HS-5 (cell line): ENCODE measurements at places on chromosomes 13 and 19.

DNA sequence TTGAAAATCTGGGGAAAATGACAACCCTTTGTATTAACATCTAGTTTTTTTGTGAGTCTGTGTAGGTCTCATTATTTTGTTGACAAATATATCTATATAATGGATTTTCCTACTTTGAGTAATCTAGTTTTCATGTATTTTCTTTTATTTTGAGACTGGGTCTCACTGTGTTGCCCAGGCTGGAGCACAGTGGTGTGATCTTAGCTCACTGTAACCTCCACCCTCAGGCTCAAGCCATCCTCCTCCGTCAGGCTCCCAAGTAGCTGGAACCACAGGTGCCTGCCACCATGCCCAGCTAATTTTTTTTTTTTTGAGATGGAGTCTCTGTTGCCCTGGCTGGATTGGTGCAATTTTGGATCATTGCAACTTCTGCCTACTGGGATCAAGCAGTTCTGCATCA is 9.2 kb downstream of the ZNF525 start:
- no peak for DNase-seq

GRCh38 chr13:100394005-100394695 is 194.4 kb downstream of the GGACT start:
- peak; percentile 33 for DNase-seq

DNA sequence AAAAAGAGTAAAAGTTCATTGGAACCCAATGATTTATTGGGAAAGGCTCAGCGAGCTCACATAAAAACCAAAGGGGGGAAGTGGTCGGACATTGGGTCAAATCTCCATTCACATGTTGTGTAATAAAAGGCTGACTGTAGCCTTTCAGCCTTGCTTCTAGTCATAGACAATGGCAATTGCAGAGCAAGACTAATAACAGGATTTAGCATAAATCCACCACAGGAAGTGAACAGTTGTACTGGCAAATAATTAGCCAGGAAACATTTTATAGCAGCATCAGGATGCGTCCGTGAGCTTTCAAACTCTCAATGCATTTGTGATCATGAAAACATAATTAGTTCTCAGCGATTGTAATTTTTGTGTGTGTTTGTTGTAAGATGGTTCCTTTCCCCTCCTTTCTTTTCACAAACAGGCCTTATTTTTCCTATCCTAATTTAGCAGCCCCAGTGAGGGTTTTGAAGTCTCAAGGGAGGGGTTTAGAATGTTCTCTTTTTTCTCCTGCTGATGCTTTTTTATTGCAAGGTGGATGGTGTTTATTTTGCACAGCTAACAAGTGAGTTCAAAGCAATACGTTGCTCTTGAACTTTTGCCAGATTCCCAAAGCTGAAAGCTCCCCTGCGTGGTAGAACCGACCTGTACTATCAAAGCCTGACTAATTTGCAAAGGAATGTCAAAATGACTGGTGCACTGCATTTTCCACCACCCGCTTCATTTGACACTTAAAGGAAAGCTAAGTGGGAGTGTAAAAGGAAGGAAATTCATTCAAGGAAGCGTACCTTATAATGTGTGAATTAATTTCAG is 105.6 kb downstream of the SPRY2 start:
- DNase-seq, result no peak

DNA sequence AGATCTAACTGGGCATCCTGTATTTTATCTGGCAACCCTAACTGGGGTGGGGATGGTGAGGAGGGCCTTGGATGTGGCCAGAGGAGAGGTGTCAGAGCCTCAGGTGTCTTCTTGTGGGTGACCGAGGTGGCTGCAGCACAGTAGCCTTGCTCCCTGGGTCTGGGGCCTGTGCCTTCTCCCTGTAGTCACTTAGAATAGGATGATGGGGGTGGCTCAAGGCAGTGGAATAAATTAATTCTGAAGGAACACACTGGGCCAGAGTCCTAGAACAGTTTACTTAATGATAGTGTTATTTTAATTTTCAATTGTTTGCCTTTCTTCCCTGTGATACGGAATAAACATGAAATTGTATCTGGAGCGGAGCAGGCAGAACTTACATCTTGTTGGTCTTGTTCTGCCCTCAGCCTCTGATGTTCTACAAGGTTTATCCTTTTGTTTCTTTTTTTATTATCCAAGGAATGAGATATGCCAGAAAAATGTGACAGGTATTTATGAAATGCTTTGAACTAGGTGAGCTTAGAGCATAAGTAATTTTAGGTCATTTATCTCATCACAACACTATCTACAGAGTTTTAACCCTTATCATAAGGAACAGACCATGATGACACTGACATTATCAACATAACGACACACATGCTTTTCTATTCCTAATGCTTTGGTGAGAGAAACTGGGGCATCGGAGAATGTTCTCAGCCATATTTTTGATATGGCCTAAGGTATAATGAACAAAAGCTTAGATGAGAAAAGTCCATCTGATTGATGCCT is 51.4 kb downstream of the LRCH1 start:
- DNase-seq, result no peak

DNA sequence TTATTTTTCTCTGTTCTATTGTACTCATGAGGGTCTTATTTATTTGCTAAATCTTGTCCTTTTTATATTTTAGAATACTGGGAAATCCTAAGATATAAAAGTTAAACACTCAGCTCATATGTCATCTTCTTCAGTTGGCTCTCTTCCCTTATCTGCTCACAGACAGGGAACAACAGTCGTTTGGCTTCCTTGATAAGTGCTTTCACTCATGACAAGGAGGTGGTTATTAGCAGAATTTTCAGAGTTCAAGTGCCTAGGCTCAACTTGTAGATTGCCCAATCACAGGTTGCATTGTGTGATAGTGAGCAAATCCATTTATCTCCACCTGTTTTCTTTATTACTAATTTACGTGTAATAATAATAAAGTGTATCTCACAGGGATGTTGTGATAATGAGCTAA is 620.3 kb upstream of the PCDH20 start:
- DNase-seq, result no peak

- DNase-seq, result no peak
These were observed 9.7 kb downstream of the R3HDM4 start for GRCh38 chr19:903266-903797.

GRCh38 chr19:19405971-19406877 is 749 bp downstream of the GATAD2A start:
- peak; percentile 53 for DNase-seq

DNA sequence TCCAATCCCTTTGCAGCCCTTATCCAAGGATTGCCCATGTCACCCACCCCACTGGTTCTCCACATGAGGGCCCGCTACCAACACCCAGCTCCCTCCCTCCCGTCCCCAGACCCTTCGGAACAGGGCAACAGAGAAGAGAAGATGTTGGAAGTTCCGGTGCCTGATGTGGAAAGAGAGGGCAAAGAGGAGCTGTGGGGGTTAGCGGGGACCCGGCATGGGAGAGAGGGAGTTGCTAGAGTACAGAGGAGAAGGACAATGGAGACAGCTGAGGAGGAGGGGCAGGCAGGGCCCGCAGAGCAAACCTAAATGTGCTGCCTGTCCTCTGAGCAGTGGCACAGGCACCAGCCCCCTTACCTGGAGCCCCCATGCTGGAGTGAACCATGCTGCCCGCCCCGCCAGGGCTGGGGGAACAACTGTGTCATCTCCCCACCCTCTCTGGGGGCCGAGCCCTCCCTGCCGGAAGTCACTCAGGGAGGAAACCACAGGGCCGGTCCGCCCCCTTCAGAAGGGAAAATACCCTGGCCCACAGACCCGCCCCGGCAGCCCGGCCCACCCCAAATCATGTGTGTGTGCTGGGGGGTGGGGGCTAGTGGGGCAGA is at the start of gene POU2F2:
Gene POU2F2, minus strand, starts transcription at position 417 of the 599 bp plus-strand sequence. Its CDS starts 35 bp downstream, at position 382.
- no peak for DNase-seq

DNA sequence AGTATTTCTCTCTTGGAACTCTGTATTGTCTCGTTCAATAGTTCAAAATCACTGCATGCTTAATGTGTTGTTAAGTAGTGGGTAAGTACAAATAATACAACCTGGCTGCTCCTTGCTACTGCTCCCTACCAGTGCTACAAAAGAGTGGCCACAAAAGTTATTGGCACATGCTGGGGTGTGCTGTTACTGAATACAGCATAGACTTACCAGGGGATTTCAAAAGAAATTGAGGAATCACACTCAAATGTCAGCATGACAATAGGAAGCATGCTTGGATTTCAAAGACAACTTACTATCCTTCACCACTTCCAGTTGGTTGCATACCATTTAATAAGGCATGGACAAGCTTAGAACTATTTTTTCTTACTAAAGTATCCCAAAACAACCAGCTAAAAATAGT is 1041.3 kb upstream of the SPRY2 start:
- DNase-seq, result no peak

DNA sequence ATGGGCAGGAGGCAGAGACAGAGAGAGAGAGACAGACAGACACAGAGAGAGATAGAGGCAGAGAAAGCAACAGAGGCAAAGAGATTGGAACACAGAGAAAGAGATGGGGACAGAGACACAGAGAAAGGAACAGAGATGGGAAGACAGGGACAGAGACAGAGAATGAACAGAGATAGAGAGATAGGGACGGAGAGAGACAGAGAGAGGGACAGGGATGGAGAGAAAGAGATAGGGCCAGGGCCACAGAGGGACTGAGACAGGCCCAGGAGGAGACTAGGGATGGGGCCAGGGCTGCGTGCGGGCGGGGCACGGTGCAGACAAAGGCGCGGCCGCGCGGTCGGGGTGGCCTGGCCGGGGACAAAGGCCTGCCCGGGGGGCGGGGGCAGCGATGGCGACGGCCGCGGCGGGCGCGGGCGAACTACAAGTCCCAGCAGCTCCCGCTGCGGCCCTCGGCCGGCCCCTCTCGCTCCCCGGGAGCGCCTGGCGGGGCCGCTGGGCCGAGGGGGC is at the start of gene ZNF358:
Gene ZNF358, plus strand, starts transcription at position 459 of the 507 bp plus-strand sequence. CDS start 3,140 bp downstream, outside the sequence.
- no peak for DNase-seq

DNA sequence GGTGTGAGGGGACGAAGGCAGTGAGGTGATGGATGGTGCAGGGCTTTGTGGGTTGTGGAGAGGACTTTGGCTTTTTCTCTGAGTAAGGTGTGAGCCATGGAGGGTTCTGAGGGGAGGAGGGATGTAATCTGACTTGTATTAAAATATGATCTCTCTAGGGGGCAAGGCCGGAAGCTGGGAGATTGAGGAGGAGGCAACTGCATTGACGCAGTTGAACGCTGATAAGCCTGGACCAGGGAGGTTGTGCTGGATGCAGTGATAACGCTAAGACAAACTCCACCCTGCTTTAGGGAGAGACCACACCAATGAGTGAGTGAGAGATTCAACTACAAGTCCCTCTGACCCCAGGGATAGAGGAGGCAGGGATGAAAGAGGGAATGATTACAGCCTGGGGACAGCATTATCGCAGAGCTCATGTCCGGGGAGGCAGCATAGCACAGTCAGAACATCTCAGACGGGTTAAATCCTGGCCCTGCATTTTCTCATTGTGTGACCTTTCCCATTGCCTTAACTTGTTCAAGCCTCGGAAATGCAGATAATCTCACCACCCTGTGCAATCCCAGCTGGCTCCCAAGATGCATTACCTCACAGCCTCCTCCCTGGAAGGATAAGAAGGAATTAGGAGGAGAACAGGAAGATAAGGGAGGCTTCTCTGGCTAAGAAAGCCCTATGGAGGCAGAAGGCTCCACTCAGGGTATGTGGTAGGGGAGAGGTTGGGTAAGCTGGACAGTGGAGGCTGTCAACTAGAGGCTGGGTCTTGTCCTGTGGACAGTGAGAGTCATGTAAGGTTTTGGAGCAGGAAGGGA is 124.2 kb downstream of the CACNA1A start:
- DNase-seq, result no peak

DNA sequence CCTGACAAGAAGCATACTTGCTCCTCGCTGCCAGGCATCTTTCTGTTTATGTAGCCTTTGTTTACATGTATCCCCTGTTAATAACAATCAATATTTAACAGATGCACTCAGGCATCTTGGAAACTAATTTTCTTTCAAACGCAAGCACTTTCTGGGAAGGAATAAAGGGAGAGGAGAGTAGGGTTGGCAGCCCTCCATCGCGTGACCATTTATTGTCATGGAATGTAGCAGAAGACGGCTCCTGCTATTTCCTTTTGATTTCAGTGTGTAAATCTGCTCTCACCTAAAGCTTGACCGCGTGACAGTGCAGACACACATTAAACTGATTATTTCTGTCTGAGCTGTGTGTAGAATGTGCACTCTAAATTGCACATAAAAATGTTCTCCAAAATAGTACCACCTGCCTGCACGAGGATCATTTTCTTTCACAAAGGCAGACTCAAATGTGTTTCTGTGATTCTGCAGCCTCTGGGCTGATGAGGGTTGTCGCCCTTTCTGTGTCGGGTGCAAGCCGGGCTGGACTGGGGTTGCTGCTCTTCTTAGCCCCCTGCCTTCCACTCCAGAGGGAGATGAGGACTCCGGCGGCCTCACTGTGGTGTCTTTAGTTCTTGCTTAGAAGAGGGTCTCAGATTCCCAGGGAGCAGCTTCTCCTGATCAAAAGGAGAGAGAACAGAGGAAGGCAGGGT is 223.5 kb upstream of the MAB21L1 start:
- no peak for DNase-seq

DNA sequence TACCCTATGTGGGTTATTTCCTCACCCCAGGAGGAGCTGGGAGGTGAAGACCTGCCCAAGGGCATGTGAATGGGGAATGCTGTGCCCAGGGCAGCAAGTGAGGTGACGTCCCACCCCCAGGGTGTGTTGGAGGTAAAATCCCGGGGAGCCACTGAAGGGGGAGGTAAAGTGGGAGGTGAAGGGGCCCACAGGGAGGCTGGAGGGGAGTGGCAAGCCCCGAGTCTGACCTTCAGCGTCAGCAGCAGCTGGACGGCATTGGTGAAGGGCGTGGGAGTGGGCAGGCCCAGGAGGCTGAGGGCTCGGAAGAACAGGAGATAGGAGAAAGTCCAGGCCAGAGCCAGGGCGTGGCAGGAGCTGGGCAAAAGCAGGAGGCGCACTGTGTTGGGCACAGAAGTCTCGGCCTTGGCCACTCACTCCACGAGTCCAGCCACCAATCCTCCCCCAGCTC is 2.4 kb downstream of the MBOAT7 start:
- DNase-seq, result no peak

GRCh38 chr13:88649855-88650254 is 978.7 kb downstream of the SLITRK5 start:
- no peak for DNase-seq

DNA sequence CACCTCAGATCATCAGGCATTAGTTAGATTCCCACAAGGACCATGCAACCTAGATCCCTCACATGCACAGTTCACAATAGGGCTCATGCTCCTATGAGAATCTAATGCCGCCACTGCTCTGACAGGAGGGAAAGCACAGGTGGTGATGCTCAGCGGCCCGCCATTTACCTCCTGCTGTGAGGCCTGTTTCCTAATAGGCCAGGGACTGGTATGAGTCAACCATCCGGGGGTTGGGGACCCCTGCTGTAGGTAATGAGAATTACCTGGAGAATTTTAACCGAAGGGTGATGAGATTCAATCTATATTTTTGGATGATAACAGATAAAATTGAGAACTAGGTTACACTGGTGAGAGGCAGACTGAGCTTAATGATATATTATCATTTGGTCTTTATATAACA is 101.4 kb downstream of the LACC1 start:
- no peak for DNase-seq
